ENCODE measurements at places on chromosomes 7 and 10.

GRCh38 chr10:102588875-102589274 is 55.4 kb upstream of the TRIM8 start:
- no peak for DNase-seq

DNA sequence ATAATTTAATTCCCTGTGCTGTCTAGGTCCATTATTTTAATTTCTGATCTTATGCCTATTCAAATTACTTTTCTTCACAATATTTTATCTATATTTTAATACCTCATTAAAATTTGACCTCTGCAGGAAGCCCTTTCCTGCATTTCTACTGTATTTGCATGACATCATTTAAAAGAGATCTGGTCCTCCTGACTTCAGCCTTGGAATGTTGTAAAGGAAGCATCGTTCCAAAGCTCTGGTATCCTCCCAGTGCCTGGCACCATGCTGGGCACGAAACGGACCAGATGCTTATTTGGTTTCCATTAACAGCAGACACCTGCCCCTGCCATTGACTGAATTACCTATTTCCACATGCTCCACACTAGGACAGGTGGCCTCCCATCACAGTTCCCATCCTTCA is 247.5 kb downstream of the KLF6 start:
- DNase-seq = no peak

DNA sequence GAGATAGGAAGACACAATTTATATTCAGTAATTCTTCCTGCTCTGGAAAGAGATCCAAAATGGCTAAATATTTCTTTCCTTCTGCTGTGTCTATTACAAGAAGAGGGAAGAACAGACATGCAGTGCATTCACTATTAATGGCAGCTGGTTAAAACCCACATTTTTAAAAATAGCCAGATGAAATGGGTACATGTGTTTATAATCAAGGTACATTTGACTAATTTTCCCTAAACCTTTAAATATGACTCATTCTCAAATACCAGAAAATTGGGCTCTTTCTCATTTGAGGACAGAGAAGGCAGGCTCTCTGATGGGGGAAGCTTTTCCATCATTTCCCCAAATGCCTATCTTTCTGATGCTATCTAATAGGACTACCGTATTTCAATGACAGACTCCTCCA is 215.7 kb upstream of the HABP2 start:
- no peak for DNase-seq

DNA sequence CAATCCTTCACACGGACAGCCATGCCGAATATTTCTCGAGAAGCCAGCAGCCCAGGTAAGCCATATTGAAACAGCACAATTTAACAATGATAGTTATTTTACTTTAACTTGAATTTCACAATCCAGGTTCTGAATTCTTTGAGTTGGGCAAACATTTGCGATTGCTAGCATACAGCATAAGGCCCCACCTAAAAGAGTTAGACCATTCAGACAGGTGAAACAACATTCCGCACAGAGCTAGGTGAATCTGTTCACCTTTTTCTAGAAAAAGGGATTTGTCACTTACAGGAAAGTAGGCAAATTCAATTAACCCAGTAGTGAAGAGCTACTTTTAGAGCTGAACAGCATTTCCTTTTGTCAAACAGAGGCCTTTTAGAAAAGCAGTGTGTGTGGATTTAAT is 45.3 kb downstream of the CREB3L2 start:
- no peak for DNase-seq

DNA sequence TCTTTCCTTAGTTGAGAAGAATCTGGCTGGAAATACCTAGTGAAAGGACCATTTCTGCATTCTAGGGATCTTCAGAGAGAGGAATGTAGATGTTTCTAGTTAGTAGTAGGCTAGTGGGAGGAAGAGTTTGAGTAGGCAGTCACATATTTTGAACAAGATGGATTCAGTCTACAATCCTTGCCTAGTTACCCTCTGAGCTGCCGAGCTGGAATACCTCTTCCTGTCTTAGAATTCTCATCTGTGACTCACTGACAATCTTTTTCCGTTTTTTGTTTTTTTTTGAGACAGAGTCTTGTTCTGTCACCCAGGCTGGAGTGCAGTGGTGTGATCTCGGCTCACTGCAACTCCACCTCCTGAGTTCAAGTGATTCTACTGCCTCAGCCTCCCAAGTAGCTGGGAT is 30.7 kb upstream of the PLPP4 start:
- no peak for DNase-seq

DNA sequence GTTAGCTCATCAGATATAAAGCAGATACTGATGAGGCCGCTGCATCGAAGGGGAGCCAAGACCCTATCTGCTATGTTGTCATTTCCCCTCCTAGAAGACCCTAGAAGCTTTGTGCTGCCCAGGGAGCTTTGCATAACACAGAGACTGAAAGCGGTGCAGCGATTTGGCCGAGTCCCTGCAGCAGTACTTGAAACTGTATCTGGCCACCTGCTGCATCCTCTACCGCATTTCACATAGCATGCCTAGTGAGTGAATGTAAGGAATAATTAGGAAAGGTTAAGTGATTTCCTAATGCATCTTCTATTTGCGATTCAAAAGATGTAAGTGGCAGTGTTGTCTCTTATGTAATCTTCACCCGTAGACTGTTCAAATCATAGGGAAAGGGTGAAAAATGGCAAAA is 106.7 kb downstream of the LRMDA start:
- no peak for DNase-seq

- no peak for DNase-seq
These were observed 225.8 kb downstream of the IPMK start for GRCh38 chr10:58041901-58042300.

GRCh38 chr10:76408646-76409045 is 977.2 kb downstream of the LRMDA start:
- DNase-seq = no peak

All from D341Med (cell line).